Right lobe of liver (tissue), 6 donors: ENCODE measurements at places on chromosomes 11 and 22. TPM values are rescaled to one million over a fixed set of nuclear protein-coding genes. Genes with fewer than 3 reads are reported as not detected.

Gene PGM2L1
- total RNA-seq, result 1.3 TPM

Gene MTMR3
- 15.7 TPM for total RNA-seq

Gene ZBED5
- 7.0 TPM for total RNA-seq

Gene RFPL2
- 0.15 TPM for total RNA-seq

Gene GDPD5
- 10.7 TPM for total RNA-seq

Gene SAA1
- total RNA-seq, result 33,192 TPM

Gene SMCO4
- total RNA-seq, result 106 TPM

Gene RPUSD4
- total RNA-seq, result 12.8 TPM

Gene OR52A1
- total RNA-seq, result not detected

Gene YPEL4
- total RNA-seq, result 0.37 TPM

Gene TEX54
- not detected for total RNA-seq

Gene WT1
- 0.51 TPM for total RNA-seq

Gene RIMBP3B
- not detected for total RNA-seq

Gene XKR3
- total RNA-seq, result not detected

Gene LIF
- total RNA-seq, result 0.15 TPM

Gene OR51B5
- total RNA-seq, result 0.28 TPM

Gene SCO2
- not detected for total RNA-seq

Gene MRGPRX3
- not detected for total RNA-seq

Gene TRMT2A
- 33.1 TPM for total RNA-seq

Gene RCOR2
- total RNA-seq, result not detected

Gene FREY1
- total RNA-seq, result 0.42 TPM

Gene RCN1
- 38.6 TPM for total RNA-seq

Gene OVOL1
- total RNA-seq, result not detected

Gene ART1
- total RNA-seq, result not detected

Gene SERPINH1
- total RNA-seq, result 14.6 TPM

Gene HTR3A
- total RNA-seq, result not detected

Gene MUC2
- not detected for total RNA-seq

Gene ST3GAL4
- 22.3 TPM for total RNA-seq

Gene NDUFS8
- total RNA-seq, result 61.9 TPM

Gene KIAA1671
- total RNA-seq, result 40.3 TPM

Gene TXN2
- total RNA-seq, result 94.8 TPM

Gene CCDC81
- not detected for total RNA-seq

Gene LRRC56
- 0.46 TPM for total RNA-seq

Gene GP1BB
- 0.93 TPM for total RNA-seq

Gene OR51E2
- not detected for total RNA-seq

Gene HEPN1
- total RNA-seq, result not detected

Gene SYT9
- total RNA-seq, result 4.7 TPM

Gene ZBTB16
- total RNA-seq, result 150 TPM

Gene RHBDD3
- total RNA-seq, result 9.7 TPM

Gene OR8G5
- not detected for total RNA-seq

Gene KRTAP5-4
- total RNA-seq, result not detected

Gene SLC22A24
- 0.12 TPM for total RNA-seq

Gene SMIM35
- not detected for total RNA-seq

Gene OR5A1
- total RNA-seq, result not detected

Gene MFRP
- total RNA-seq, result not detected

Gene SEC14L2
- 55.3 TPM for total RNA-seq

Gene TSGA10IP
- total RNA-seq, result not detected

Gene TSPAN32
- total RNA-seq, result 0.51 TPM

Gene BRSK2
- not detected for total RNA-seq

Gene TRIM66
- 4.0 TPM for total RNA-seq

Gene MRGPRX1
- total RNA-seq, result not detected

Gene MS4A14
- total RNA-seq, result 0.98 TPM

Gene ENTHD1
- not detected for total RNA-seq

Gene ACO2
- total RNA-seq, result 131 TPM
